ENCODE measurements at places on chromosomes 6 and 20.

DNA sequence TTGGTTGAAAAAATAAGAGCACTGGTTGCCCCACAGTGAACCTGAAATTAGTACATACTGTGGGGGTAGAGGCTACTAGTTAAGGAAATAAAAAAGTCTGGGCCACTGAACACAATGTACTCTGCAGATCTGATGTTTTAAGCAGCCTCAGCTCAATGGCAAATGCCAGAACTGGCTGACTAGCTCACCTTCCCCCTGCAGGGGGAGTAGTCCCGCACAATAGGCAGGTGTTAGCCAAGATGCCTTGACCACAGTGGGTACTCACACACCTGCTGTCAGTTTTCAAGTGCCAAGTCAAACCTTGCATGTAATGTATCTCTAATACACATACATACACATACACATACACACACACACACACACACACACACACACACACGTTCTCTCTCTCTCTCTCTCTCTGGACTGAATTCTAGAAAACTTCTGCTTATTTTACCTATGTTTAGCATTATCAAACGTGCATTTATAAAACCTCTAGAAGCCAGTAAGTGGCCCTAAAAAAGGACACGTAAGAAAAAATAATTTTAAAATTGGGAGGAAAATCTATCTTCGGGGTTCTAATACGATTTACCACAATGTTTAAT lies 36.1 kb downstream of the GMDS start:
- peak; percentile 26 for DNase-seq

DNA sequence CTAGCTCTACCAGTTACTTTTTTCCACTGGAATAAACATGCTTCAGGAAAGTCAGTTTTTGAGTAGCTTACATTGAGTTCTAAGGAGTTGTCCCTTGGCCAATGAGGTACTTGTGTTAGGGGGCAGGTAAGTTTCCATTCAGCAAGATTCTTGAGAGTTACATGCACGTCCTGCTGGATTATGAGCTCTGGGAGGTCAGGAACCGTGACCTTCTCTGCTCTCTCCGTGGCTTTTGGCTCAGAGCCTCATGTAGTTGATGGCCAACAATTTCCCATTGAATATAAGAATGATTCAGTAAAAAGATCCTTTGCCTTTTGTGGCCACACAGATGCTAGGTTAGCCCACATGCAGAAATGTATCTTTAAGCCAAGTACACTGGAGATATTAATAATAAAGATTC lies 181.8 kb upstream of the RALGAPA2 start:
- DNase-seq, result no peak

DNA sequence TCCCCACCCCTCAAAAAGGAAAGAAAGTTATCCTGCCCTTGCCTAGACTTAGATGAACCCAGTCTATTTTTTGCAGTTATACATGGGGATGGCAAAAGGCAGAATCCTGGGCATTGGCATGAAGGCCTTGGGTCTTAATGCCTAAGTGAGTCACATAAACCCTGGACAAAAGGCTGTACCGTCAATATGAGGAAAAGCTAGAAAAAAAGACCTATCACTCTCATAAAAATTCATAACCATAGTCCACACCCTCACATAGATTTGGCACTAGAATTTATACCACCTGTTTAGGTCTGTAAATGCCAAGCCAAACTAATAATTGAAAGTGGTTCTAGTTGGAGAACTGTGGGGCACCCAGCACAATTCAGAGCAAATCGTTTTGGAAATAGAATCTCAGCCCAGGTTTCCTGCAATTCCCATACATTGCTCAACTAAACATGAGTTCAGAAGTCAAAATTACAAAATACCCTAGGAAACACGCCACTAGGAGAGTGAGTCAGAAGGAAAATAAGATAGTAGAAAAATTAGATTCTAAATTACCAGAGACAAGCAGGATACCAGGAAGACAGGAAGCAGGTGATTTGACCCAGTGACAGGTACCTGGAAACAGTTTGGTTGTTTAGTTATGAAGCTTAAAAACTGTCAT lies 70.4 kb upstream of the FUCA2 start:
- no peak for DNase-seq

GRCh38 chr20:46135856-46136633 lies 17.9 kb downstream of the CD40 start:
- DNase-seq, result no peak

DNA sequence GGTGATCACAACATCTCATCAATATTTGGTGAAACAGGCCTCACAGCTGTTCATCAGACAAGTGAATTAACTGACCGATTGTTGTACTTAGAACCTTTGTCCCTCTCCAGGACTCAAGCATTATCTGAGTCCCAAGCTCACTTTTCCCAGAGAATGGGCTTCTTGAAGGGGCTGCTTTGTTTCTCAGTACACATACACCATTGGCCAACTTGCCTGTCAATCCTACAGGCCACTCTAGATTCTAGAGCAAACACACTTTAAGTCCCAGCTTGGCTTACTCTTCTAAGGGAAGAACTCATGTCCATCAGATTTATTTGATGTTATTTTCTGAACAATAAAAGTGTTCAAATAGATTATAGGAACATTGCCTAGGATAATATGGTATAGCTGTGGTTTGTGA lies 249.5 kb downstream of the BCKDHB start:
- no peak for DNase-seq

DNA sequence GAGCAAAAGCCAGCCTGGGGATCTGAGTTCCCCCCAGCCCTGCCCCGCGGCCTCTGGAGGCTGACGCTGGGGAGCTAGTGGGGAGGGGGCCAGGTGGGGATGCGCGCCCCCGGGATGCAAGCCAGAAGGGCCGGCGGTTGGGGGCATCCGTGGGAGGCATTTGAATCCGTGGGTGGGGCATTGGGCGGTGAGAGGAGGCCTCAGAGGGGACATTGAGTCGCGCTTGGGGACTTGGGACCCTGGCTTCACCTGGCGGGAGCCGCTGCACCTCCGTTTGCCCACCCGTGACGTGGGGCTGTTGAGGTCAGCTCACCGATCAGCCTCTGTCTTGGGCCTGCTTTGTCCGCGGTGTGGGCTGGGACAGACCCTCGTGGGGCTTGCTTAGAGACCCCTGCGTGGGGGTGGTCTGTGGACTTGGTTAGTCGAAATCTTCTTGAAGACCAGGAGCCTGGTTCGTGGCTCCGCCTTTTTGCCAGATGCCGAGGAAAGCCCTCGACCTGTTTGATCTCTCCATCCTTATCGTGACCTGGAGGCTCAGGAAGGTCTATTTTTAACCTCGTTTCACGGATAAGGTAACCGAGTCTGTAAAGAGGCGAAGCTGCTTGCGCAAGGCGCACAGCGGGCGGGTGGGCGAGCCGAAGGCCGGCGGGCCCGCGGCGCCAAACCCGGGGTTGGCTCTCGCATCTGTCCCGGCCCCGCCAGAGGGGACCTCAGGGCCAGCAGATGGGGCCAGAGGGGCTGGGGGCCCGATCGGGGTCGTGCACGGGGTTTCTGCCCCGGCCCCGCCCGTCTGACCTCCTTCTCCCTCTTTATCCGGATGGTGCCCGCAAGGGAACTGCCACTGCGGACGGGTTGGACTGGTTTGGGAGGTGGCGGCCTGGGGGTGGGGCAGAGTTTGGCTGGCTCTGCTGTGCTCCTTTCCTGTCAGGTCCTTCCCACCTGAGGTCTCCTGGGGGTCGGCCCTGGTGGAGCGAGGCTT lies 8.3 kb downstream of the FAM110A start:
- no peak for DNase-seq

GRCh38 chr6:132161283-132161682 lies 210.1 kb upstream of the CCN2 start:
- DNase-seq, result no peak

DNA sequence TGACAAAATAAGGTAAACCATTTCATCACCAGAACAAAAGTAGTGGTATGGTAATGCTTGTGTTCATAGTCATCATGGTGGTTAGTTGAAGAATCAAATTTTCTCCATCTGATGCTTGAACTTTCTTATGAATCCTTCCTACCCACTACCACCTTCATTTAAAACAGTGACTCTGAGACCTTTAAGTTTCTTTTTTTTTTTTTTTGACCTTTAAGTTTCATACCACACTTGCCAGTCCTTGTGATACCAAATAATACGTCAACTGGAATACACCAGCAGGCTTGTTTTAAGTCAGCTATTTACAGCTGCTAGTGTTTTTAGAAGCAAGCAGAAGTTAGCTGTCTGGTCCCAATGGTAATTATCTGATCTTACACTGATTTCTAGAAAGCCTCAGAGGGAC lies 413.4 kb upstream of the SOX4 start:
- DNase-seq, result no peak

DNA sequence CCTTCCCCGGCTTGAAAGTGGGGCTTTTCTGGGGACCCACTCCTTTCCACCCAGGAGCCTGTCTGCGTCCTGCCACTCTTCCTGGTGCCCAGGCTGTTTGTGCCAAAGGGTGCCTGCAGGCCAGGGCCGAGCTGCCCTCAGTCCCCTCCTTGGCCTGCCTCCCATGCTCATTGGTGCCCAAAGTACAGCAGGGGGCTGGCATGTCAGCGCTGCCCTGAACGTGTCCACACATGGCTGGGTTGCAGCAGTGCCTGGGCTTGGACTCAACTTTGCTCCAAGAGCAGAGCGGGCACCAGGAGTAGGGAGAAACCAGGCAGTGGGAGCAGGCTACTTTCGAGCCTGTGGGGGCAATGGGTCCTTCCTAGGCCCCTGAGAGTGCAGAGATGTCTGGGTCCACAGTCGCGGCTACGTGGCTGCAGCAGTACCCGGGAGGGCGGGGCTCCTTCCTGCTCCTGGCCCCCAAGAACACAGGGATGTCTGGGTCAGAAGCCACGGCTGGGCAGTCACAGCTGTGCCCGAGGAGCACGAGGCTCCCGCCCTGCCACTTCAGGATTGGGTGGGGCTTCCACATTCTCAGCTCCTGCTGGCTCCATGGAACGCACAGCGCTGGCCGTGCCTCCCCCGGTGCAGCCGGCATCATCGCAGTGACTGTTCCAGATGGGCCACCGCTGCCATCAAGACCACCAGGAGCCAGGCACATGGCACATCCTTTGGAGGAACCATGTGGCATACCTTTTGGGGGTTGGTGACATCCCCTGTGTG lies 50.0 kb upstream of the CLDN20 start:
- no peak for DNase-seq

DNA sequence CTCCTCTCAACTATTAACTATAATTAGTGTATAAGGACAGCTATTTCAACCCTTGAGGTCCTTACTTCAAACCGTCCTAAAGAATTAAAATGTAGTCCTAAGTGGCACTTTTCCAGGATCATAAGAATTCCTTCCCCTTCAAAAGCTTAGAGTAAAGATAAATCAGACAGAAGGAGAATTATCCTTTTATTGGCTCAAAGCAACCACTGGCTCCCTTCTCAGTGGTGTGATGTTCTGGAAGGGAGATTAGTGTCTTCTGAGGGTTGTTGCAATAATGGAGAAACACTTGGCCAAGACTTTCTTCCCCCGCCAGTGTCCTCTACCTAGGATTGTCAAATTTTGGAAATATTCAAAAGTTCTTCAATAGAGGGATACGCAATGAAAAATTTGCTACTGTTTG lies 89.1 kb upstream of the PLEKHG1 start:
- no peak for DNase-seq

DNA sequence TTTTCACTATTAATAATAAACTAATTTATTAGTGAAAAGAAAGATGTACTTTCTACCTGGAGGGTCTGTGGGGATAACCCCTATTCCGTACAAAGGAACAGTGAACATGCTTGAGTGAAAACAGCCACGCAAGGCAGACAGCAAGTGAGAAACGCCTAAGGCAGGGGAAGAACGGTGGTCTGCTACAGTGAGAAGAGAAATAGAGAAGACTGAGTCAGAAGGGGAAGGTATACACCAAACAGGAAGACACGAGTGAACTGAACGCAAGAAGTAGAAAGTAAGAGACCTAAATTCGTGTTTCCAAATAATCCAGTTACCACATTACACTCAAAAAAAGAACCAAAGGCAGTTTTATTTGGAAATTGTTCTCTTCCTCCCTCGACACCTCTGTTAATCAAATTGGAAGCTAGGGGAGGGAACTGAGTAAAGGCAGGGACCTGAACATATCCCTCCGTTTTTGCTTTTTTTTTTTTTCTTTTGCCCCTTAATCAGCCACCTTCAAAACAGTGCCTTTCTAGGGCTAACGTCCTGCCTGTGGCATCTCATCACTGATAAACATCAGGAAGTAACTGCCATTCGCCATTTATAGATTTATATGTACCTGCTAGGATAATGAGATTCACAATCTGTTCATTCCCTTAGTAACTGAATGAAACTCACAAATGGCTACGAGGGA lies 48.9 kb downstream of the ATXN1 start:
- DNase-seq, result no peak

DNA sequence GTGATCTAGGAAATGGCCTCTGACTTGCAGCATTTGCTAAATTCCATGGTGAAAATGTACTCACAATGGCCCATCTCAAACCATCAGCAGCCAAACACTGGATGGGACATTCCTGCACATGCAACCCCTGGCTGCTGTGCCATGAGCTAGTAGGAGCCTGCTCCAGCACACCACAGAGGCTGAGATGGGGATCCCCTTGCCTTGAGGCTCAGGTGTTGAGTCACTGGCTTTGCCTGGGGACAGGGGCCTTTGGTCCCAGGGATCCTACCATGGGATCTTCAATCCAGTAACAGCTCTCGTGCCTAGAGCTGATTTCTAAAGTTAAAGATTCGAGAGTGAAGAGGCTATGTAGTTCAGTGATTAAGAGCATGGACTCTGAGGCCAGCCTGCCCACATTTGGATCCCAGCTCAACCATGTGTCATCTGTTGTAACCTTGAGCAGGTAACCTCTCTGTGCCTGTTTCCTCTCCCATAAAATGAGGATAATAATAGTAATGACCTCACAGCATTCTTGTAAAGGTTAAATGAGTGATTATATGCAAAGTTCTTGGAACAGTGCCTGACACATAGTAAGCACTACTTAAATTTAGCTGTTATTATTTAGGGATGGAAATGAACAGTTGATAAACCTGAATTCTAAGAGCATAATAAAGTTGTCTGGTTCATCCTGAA lies 16.4 kb downstream of the FOXQ1 start:
- DNase-seq, result no peak

DNA sequence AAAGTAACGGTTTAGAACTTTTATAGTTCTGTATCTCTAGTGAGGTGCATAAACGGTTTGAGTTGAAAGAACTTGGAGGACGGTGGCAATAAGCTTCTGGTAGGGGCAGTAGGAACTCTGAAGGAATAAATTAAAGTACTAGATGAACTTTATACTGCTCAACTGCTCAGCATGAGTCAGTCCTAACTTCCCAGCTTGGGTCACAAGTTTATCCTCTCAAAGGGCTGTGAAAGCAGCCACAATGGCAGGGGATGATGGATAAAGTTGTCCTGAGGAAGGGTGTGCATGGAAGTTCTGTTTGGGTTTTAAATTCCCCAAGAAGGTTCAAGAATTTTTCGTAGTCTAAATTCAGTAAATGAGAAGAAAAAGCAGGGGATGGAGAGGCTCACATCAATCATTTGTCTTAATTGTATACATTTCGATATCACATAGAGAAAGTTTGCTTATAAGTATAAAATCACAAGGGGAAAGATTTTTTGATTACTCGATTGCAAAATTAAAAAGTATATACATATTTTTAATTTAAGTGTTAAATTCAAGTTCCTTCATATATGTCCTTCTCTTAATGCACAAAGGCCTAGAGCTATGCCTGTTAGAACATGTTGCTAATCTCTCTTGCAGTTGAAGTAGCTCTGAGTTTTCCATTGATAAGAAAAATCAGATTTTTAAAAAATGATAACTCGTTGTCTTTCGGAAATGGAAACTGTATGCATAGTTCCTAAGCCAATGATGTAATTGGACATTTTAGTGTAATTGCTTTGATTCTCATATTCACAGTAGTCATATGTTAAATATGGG lies 55.3 kb upstream of the JAG1 start:
- DNase-seq, result no peak

Measured in GM19239 (cell line).